Activated CD8-positive, alpha-beta memory T cell treated with anti-CD3 and anti-CD28 coated beads for 1 hour (primary cell): ENCODE measurements at places on chromosomes 6 and 20.

- no peak for DNase-seq
Observed at GRCh38 chr6:17318435-17319165, 37.4 kb downstream of the RBM24 start.

DNA sequence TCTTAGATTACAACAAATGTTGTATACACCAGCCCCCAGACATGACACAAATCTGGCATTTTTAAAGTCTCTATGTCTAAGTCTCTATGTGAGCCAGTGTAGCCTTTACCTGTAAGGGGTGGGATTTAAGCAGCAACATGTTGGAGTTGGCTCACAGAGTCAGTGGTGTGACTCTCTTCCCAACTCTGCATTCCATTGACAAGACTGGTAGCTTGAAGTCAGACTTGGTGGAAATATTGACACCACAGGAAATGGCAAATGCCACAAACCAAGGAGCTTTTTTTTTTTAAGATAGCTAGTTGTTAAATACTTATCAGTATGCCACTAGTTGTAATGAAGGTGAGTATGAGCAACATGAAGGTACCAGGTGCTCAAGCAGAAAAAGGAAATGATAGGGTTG lies 103.1 kb upstream of the SMLR1 start:
- DNase-seq = no peak

GRCh38 chr6:157773248-157773773 lies 49.7 kb upstream of the SNX9 start:
- DNase-seq = no peak

GRCh38 chr6:32212076-32212760 lies 11.6 kb downstream of the NOTCH4 start:
- no peak for DNase-seq

GRCh38 chr6:136403110-136403980 lies 113.7 kb upstream of the BCLAF1 start:
- DNase-seq = no peak

GRCh38 chr20:59807909-59808728 lies 125.3 kb downstream of the SYCP2 start:
- no peak for DNase-seq

- DNase-seq = no peak
Observed at GRCh38 chr6:122717350-122717749, 62.2 kb upstream of the FABP7 start.

DNA sequence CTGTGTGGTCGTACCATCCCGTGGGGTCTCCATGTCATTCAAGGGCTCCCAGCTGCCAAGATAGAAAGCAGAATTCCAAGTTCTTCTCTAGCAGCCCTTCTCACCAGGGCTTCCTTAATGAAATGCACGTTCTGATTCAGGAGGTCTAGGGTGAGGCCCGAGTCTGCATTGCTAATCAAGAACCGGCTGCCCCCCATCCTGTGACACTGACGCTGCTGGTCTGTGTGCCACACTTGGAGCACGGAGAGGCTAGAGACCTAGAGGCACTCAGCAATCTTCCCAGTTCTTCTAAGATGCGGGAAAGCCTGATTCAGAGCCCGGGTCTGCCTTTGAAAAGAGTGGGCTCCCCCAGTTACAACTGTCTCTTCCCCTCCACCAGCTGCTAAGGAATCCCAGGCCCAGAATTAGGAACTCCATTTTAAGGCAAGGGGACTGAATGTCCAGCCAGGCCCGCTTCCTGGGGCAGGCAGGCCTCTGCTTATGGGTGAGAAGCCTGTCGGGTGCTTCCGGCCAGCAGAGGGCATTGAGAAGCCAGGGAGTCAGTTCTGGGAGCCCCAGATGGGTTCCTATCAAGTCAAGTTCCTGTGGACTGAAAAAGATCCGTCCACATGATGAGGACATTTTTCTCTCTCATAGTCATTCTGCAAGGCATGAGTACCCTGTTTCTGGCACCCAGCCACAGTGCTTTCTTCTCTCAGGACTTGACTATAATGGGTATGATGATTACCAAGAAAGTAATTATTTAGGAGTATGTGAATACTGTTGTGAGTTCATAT lies 69.8 kb upstream of the RIN2 start:
- no peak for DNase-seq

DNA sequence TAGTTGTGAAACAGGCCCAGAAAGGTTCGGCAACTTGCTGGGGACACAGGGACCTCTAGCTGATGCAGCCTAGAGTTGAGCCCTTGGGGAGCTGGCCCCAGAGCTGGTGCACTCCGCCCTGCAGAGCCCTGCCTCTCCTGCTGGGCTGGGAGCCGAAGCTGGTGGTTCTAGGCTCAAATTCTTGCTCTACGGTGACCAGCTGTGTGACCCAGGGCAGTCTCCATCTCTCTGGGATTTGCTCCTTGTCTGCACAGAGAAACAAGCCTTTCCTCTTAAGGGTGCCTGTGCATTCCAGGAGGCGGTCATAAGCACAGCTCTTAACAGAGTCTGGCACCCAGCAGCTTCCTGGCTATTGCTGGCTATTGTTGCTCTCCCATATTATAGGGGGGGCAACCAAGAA lies 47.4 kb downstream of the RBM38 start:
- DNase-seq = no peak

GRCh38 chr6:1202201-1202600 lies 109.7 kb upstream of the FOXQ1 start:
- DNase-seq = no peak

DNA sequence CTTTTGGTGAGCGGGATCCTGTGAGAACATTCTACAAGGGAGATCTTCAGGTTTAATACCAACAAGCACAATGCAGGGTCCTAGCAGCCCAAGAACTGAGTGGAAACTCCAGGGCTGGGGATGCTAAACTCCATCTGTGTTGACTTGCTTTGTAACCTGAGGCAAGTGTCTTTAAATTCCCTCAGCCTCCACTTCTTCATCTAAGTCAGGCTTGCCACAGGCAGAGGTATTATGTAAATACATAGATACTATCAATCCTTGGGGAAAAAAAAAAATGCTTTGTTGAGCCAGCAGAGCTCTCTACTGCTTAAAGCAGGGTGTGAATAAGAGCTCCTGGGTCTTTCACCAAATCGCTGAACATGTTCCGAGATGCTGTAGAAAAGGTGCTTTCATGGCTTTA lies 114.2 kb upstream of the PHACTR1 start:
- DNase-seq = no peak

- DNase-seq = no peak
Observed at GRCh38 chr6:112466373-112467151, 119.4 kb downstream of the RFPL4B start.

DNA sequence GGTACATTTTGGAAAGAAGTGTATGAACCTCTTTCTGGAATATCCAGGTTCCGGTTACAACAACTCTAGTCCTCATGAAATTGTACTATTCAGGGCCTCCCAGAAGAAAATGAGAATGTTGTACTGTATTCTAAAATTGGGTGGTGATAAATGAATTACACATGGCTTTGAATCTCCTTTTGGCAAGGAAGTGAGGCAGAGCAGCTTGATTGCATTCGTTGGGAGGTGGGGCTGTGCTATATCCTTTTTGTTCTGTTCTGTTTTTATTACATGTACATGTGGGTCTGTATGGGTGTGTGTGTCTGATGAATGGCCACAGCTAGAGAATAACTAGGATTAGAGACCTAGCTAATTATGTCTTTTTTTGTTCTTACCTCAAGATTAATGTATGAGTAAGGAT lies 37.8 kb upstream of the SNRPB2 start:
- DNase-seq = no peak

DNA sequence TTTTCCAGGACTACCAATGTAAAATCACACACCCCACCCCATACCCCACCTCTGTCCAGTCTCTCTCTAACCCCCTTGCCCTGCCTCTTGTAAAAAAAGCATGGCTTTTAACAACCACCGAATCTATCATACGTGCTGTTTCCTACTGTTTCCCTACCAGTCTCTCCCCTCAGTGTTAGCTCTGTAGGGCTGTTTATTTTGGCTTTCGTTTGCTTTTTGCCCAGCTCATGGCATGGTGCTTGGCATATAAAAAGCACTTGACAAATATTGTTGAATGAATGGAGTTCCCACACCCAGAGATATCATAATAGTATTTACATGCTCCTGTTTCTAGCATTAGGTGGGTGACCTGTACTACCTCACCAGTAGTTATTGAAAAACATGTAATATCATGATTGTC lies 148.2 kb downstream of the OPRM1 start:
- no peak for DNase-seq

DNA sequence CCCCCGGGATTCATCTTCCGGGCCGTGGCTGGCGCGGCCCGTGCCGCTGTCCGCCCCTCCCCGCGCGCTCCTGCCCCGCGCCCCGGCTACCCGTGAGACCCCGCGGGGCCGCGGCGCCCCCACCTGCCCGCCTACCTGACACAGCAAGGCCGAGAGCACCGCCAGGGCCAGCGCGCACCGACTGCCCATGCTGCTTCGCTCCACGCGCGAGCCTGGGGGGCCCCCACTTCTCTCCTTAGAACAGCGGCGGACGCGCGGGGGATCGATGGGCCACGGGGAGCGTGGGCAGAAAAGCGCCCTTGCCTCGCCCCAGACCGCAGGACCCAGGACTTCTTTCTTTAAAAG lies 955 bp downstream of the DLL1 start:
- DNase-seq = no peak
